ENCODE measurements at places on chromosomes 1 and 21.

DNA sequence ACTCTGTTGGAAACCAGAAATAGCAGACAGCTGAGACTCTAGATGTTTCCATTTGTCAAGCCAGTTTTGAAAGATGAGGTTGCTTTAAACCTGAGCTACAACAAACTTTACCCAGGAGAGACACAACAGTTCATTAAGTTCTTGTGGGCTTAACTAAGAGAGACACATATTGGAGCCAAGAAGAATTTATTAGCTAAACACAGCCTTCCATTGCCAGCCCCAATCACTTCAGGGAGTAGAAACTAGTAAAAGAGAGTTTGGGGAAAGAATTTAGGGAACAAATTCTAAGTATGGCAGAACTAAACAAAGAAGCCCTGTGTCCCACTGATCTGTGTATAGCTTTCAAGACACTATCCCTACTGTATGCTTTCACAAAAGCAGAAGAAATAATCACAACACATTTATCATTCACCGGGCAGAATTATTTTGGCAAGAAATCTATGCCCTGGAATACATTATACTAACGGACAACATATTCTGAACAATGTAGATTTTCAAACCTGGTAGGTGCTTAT is 87.3 kb upstream of the KAZN start:
- no peak for DNase-seq

DNA sequence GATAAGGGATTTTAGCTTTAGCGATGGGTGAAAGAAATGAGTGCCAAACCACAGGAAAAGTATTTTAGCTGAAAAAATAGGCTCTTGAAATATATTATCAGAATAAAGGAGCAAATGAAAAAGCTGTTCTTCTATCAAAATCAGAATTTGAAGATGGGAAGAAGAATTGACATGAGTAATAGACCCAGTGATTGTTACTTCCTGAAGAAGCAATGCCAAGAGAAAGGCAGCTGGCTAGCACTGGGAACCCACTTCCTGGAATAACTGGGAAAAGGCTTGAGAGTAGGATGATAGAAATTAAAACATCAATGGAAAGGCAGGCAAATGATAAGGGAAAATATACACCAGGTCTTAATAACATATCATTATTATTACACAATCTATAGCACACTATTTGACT is 29.9 kb upstream of the LYPLAL1 start:
- no peak for DNase-seq

DNA sequence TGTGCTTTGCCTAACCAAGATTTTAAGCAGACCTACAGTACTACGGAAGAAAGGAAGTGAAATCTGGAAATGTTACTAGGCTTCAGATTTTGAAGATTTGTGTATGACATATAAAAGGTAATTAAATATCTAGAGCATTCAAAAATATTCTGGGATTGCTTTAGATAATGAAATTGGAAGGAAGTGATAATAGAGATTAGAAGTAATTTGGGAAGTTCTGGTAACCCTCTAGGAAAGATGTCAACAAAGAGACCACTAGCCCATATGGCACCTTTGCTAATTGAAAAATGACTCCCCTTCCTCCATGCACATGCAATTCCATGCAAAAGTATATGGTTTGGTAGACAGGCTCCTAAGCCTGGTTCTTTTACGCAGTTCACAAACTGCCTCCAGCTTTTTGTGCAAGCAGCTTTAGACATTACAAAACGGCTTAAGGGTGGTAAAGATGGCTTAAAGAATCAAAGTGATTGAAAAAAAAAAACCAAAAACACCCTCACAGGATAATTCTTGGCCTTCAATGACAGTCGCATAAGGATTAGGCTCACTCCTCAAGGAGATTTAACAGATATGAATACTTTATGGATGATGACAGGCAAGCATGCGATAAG is 81.8 kb downstream of the LRRC7 start:
- no peak for DNase-seq

GRCh38 chr1:171653796-171654195 is 1.3 kb upstream of the MYOC start:
- DNase-seq = no peak

GRCh38 chr1:179747611-179748010 is 4.5 kb downstream of the FAM163A start:
- no peak for DNase-seq

- DNase-seq = no peak
These were observed 49.9 kb downstream of the PDE9A start for GRCh38 chr21:42703136-42703908.

GRCh38 chr1:8892026-8892425 is 13.5 kb upstream of the ENO1 start:
- DNase-seq = no peak

GRCh38 chr1:43545695-43546387 is 15.2 kb downstream of the PTPRF start:
- peak; percentile 93 for DNase-seq

DNA sequence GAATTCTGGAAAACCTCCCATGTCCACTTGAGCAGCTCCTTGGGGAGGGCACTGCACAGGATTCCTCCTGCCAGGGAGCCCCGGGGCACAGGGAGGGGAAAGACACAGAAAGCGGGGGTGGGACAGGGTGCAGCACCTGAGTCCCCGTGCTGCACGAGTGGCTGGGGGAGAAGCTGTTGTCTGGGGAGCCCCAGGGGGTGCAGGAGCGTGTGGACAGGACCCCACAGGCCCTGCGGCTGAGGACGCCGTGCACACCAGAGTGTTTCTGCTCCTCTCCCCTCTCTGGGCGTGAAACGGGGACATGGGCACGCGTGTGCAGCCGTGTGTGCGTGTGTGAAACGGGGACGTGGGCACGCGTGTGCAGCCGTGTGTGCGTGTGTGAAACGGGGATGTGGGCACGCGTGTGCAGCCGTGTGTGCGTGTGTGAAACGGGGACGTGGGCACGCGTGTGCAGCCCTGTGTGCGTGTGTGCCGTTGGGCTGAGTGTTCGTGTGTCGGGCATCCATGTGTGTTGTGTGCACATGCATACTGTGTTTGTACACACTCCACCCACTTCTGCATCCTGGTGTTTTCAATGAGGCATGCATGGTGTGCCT is 21.9 kb downstream of the FAAP20 start:
- DNase-seq = no peak

- DNase-seq = no peak
These were observed 1.6 kb upstream of the NPHP4 start for GRCh38 chr1:5993556-5994491.

DNA sequence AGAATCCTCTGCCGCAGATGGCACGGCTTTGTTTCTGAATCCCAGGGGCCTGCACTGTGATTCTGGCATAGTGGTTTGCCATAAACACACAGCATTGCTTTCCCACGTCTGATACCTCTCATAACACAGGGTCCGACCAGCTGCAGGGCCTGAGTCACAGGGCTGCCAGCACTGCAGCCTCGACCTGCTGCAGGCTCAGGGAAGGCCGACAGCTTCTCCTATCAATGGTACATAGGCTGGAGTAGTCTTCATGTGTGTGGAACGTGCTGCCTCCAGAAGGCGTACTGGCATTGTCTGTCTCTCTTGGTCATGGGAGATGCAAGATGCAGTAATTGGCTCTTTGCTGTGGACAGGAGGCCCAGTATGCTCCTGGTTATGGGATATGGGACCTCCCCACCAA is 53.5 kb upstream of the PDE9A start:
- DNase-seq = no peak

- no peak for DNase-seq
These were observed 41.7 kb upstream of the IFFO2 start for GRCh38 chr1:18998016-18998724.

- DNase-seq = no peak
These were observed 135.9 kb downstream of the HHAT start for GRCh38 chr1:210464519-210465039.

- DNase-seq = no peak
These were observed 26.1 kb downstream of the PRKACB start for GRCh38 chr1:84170171-84170570.

DNA sequence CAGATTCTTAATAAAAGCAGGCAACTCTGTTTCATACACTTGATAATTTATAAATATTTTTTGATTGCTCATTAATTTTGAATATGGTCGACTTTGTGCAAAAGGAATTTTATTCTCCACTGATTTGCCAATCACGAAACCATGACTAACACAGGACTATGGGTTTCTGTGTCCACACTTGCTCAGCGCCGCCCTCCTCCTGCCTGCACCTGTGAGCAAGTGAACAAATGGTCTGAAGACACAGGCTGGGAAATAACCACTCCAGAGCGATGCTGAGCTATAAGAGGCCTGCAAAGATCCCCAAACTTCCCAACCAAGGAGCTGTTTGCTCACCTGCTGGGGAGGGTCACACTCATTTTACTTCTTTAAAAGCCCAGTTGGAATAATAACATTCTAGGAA is 19.6 kb downstream of the ABCB10 start:
- no peak for DNase-seq

- peak; percentile 9 for DNase-seq
These were observed 507.1 kb downstream of the BRINP3 start for GRCh38 chr1:189970331-189971230.

DNA sequence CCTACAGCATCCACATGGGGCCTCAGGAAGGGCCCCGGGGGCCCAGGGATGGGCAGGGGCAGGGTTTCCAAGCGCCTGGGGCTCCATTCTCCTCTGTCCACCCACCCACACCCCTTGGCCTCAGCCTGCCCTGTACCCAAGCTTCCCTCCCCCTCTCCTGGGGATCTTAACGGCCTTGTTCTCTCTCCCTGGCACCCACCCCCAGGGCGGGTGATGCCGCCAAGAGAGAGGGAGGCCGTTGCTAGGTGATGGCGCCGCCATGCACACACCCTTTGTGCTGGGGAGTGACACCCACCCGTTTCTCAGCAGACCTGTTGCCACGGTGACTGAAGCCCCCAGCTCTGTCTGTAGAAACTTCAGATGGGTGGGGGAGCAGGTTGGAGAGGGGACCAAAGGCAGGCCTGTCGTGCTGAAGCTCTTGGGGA is 7.6 kb downstream of the GPR37L1 start:
- DNase-seq = no peak

- DNase-seq = no peak
These were observed 7.2 kb downstream of the GPBP1L1 start for GRCh38 chr1:45679123-45679522.

DNA sequence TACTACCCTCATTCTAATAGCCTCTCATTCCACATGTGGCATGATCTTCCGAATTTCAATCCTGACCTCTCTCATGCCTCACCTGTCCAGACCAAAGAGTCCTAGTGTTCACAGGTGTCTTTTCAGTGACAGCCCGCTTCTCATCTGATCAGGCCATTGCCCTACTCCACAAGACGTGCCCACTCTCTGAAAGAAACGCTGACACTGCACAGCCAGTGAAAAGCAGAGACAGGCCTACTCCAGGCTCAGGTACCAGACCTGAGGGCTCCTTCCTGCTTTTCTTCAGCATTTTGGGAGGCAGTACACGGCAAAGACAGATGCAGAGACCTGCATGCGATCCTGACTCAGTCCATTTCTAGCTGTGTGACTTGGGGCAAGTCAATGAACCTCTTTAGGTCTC is 43.0 kb downstream of the SUSD4 start:
- no peak for DNase-seq

GRCh38 chr1:25068829-25069228 is 138.8 kb upstream of the RUNX3 start:
- DNase-seq = no peak

DNA sequence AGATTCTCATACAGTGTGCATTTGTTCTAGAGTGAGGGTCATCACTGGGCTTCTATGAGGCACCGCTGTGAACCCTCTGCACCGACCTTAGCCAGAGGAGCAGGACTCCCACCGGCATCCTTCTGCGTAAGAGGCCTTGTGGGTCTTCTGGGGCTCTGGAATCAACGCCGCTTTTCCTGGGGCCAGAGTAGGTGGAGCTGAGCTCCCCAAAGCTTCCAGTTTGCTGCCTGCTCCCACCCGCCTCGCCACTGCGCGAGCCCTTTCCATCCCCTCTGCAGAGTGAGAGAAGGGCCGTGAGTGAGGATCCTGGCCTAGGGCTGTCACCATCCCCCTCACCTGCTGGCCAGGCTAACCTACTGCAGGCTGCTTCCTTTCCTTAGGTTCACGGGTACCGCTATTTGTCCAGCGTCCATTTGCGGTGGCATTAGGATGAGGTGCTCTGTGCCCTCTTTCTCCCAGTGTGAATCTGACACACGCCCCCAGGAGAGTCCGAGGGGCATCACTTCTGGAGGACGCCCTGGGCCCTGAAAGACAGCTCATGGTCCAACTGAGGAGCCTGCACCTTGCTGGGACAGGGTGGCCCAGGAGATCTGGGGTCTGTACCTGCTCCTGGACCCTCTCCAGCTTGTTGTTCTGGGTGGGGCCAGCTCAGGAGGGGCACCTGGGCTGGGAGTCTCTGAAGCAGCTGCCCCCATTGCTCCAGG is 36.2 kb downstream of the UMODL1 start:
- DNase-seq = no peak

DNA sequence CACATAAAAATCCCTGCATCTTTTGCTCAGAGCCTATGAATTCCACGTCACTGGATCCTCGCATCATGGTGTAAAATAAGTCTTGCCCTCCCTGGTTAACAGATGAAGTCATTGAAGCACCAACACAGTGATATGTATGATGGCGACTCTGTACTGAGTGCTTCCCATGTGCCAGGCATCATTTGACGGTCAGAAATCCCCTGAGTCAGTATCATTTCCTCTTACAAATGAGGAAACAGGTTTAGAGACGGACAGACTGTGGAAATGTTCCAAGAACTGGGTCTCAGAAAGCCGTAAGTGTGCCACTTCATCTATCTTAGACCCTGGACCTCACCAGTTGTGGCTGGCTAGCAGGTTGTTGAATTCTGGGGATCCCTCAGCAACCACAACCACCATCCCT is 5.1 kb upstream of the OLFML2B start:
- DNase-seq = no peak

- peak; percentile 97 for DNase-seq
These were observed 38.1 kb downstream of the TOMM20 start for GRCh38 chr1:235090406-235091069.

- no peak for DNase-seq
These were observed 33.0 kb upstream of the PRRX1 start for GRCh38 chr1:170630977-170631376.

DNA sequence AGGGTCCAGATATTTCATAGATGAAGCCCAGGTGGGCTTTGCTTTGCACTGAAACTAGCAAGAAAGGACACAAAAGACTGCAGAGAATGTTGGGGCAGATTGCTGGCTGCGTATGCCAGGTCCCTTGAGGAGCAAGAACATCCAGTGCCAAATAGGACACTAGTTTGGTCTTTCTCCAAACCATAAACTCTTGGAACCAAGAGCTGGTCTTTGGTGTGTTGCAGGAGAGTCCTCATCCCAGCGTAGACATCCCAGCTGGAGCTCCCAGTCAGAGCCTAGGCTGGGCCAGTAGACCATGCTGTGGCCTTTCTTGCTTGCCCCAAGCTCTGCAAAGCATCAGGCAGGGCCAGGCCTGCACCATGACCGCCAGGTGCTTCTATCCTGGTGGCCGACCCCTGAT is 87.5 kb downstream of the ATP5PO start:
- no peak for DNase-seq

DNA sequence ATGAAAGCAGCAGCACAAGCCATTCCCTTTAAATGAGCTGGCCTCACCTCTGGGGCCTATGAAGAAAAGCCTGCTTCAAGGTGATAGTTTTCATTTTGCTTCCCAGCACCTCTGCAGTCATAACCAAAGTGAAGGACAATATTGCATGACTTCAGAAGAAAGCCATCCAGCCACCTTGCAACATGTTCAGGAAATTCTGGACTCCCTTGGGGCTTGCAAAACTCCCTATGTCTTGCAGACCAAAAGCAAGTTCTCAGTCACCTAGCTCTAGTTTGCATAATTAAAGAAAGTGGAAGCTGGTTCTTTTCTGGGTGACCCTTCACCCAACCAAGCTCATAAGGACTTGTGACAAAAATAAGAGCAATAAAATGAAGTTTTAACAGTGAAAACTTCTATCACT is 87.6 kb downstream of the GFI1 start:
- no peak for DNase-seq

- no peak for DNase-seq
These were observed 150.6 kb upstream of the PLD5 start for GRCh38 chr1:242674951-242675645.
